ENCODE measurements at places on chromosomes 1 and 21.

DNA sequence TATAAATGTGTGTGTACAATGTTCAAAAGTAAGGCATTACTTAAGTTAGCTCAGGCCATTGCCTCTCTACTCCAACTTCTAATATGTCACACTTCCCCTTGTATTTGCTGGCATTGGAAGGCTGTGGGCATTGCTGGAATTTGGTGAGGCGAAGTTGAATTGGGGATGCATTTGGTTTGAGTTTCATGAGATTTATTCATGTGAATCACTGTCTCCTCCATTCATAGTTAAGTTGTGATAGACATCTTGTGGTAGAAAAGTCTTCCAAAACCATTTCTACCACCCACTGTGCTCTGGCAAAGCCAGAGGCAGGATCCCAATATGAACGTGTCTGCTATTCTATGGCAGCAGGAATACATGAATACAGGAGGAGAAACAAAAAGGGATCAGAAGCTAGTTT, 397.8 kb upstream of the USP24 start:
- no peak for DNase-seq

DNA sequence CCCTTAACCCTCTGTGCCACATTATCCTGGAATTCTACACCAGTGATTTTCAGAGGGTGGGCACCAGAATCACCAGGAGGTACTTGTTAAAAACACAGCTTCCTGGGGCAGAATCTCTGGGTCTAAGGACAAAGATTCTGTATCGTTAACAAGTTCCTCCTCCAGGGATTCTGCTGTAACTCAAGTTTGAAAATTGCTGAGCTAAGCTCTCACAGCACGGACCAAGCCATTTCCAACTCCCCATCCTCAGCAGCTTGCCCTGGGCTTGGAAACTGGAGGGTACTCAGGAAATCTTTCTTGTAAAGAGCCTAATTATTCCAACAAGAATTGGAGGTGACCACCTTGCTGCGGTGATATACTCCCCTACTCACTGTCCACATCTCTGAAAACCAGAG, 48.8 kb downstream of the TMCO4 start:
- no peak for DNase-seq

- no peak for DNase-seq
Measured at GRCh38 chr1:7671146-7671465, 100.0 kb upstream of the VAMP3 start.

DNA sequence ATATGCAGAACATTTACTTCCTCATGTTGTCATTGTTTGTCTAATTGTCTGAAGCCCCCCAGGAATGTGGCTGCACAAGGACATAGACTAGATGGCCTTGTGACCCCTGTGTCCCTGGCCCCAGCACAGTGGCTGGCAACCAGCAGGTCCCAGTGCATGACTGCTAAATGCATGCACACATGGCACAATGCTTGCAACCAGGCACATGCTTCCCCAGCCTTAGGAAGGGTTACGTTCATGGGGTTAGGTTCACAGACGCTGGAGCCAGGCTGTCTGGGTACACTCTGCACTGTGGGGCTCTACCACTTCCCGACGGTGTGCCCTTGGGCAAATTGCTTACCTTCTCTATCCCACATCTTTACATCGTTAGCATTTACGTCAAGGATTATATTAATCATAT, 21.2 kb upstream of the CLIC6 start:
- DNase-seq = no peak

DNA sequence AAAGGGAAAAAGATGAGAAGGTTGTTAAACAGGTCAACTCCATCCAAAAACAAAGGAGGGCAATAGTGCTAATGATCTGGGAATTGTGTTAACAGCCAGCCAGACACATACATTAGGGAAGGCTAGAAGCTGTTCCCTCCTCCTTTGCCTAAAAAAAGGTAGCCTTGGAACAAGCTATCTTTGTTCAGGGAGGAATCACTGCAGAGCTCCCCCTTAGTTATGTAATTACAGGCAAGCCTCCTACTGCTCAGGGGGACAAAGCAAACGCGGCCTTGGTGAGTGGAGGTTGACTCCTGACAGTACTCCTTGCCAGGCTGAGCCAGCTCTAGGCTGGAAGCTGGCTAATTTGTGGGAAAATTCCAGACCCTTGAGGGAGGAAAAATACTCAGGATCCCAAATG, 97.6 kb downstream of the VAV3 start:
- DNase-seq = no peak

DNA sequence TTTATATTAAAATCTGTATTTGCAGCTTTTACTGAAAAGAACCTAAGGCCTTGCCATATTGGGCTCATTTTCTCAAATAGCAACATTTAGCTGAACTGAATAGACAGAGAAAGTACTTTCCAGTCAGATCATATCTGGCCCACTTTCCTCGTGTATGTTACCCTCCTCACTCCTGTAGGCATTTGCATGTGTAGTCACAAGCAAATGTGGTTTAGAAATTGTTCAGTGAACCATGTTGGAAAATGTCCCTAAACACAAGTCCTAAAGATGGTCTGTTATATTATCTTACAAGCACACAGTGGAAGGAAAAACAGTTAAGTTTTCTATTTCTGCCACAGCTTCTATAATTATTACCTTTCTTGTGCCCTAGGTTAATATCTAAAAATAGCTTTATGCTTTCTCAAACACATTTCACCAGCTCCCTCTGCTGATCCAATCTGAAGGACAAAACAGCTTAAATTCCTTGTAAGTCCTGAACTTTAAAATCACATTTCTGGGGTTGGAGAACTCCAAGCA, 606 bp upstream of the FMO4 start:
- no peak for DNase-seq

DNA sequence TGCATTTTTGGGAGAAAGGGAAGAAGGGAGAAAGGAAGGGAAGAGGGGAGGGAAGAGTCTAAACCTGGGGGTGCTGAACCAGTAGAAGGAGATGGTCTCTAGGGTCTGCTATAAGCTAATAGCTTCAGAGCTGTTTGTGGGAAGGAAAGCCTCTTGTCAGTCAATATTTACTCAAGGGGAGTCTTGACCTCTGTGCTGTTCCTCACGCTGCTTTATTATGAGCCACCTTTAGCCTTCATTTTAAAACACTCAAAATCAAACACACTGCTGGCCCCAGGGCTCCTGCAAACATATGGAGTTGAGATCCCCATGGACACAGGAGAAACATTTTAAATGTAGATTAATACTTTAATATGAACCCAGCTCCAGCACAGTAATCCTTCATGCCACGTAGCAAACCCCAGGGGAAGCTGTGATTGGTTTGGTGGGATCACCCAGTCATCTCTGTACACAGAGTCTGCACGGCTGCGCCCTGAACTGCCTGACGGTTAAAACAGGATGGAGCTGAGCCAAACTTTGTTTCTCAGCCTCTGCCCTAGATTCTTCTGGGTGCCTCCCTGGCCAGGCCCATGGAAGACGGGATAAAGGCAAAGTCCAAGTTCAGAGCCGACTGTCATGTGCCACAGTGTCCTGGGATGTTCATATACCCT, 40.2 kb upstream of the VWA5B1 start:
- no peak for DNase-seq

DNA sequence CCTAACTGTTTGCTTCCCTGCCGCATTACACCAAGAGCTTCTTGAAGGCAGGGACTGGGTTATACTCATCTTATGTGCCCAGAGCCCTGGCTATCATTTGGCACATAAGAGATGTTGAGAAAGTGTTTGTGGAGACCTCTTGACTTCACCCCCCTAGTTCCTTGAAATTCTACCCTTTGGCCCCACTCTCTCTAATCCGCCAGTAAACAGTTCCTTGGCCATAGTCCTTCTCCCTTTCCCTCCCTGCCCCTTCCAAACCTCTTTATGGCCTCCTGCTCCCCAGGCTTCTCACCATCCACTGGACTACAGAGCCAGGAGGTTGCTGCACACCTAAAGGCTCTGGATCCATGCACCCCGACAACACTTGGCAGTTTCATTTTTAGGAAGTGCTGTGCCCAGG, 1.5 kb upstream of the CDK18 start:
- no peak for DNase-seq

DNA sequence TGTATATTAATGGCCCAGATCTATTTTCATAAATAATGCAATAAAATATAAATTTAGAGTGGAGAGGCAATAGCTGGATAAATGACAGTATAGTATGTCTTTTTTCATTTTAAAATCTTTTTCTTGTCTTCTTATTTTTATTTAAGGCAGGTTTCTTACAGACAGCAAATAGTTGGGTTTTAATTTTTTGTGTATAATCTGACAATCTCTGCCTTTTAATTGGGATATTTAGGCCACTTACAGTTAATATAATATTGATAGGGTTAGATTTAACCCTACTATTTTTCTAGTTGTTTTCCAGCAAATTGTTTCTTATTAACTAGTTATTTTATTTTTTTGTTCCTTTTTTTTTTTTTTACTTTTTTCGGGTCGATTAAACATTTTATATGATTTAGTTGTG, 23.3 kb upstream of the KCTD3 start:
- no peak for DNase-seq

GRCh38 chr1:202752774-202753173, 42.5 kb upstream of the SYT2 start:
- no peak for DNase-seq

DNA sequence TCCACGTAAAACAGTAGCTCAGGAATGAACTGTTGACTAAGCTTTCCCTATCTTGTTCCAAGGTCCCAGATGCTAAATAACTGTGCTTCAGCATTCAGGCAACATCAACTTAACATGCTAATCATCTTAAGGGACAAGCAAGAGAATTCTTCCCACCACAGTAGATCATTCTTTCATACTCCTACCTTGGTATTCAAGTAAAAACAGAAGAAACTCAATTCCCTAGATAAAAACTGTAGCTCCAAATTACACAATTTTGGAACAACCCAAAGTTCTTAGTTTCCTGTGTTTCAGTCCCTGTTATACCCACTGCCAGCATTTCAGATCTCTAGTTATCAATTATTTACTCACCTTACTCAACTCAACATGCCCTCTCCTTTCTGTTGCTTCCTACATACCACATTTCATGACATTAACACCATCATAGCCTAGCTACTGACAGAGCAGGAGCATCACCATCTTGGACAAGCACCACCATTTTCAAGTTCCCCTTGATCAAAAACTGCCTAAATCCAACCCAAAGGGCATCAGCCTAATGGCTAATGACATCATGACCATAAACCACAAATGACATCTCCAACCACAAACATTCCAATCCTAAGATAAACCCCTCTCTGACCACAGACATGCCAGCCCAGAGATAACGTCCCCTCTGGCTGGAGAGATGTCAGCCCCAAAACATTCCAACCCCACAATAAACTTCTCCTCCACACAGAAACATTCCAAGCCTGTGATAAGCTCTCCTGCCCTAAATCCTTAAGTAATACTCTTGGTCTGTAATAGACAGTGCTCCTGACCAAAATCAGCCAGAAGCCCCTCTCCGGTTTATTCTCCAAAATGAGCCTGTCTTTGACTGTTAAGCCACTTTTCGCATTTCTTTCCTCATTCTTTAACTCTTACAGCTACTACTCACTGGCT, 191.2 kb downstream of the RERE start:
- peak; percentile 79 for DNase-seq

DNA sequence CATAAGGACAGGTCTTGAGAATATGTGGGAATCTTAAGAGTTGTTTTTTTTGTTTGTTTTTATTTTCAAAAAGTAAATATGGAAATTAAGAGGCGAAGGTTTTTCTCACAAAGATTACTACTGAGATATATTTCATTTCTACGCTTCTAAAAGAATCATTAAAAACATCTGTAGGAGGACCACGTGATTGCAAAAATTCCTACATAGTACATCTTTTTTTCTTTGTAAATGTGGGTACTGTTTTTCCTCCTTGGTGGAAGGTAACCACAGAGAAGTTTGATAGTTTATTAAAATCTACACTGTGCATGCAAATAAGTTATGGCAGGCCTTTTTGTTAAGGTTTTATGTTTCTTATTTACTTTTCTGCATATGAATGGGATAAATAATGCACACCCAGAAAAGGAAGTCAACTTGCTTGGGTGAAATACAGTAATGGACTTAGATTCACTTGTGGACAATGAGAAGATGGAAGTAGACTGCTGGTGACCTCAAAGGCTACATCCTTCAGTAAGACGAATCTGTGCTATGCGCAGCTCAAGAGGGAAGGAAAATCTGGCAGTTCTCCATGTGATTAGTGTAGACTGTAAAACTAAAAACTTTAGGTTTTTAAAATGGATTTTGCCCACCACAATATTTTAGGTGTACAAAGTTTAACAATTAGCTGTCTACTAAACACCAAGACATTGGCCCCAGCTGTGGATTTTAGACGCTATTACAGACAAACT, 2.0 kb downstream of the AK5 start:
- DNase-seq = no peak

DNA sequence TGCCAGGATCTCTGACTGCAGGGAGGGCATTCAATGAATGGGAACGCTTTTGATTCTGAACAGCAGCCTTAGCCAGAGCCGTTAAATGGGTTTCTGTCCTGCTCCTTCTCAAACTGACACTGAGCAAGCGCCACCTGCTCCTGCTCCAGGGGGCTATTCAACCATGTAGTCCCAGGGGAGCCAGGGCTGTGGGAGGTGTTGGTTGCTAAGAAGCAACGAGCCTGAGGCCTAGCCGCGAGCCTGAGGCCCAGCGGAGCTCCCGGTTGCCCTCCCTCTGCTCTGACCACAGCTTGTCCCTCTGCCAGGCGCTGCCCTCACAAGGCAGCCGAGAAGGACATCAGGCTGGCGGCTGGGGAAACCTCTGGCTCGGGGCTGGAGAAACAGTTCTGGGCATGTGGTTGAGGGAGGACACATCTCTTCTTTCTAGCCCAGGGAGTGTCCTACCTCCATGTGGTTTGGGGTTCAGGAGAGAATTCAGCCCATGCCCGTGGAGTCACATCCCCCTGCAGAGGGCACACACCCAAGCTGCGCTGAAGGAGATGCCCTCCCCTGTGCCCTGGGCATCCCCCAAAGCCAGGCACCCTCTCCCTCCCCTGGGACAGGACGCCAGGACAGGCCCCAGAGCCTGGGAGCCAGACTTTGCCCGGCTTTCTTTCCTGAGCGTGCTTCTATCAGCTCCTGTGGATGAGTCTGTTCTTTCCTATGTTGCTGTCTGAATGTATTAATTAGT, 18.0 kb downstream of the PCP4 start:
- DNase-seq = no peak

DNA sequence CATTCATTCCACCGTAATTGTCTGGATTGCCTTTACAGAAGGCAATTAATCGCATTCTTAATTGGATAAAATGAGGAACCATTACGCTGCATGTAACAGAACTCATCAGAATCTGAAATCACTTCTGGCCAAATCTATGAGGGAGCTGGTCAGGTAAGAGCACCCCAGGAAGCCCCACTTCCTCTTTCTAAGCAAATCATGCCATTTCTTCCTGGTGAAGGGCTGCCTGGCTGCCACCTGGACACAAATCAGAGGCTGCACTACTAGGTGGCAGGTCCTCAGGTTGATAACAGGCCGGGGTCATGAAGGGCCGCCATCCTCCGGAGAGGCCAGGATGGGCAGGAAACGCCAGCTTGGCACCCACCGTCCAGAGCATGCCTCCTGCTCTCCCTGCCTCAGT, 73.7 kb downstream of the CAPZB start:
- DNase-seq = no peak
